Mesothelial cell of epicardium (in vitro differentiated cells): ENCODE measurements at places on chromosomes 11 and 22. TPM values are rescaled to one million over a fixed set of nuclear protein-coding genes. Genes with fewer than 3 reads are reported as not detected.

Gene PNPLA3
- 5.7 to 6.2 TPM (median 6.1 TPM) in 3 replicates for total RNA-seq

Gene PARVG
- 0.53 to 1.0 TPM (median 0.66 TPM) in 3 replicates for total RNA-seq

Gene CASP5
- total RNA-seq, result not detected in 3 replicates

Gene TESMIN
- total RNA-seq, result 15.9 to 19.2 TPM (median 16.0 TPM) in 3 replicates

Gene NPAS4
- 1.00 to 1.2 TPM (median 1.1 TPM) in 3 replicates for total RNA-seq

Gene VSTM5
- total RNA-seq, result not detected in 3 replicates

Gene MMP13
- total RNA-seq, result not detected in 3 replicates

Gene LRRC51
- 3.0 to 5.2 TPM (median 4.3 TPM) in 3 replicates for total RNA-seq

Gene ABCG4
- total RNA-seq, result 1.9 to 2.6 TPM (median 2.0 TPM) in 3 replicates

Gene PDGFD
- 28.0 to 32.2 TPM (median 29.1 TPM) in 3 replicates for total RNA-seq

Gene HEPHL1
- total RNA-seq, result not detected in 3 replicates

Gene ATP5MG
- 168 to 188 TPM (median 180 TPM) in 3 replicates for total RNA-seq

Gene SLC6A5
- total RNA-seq, result not detected in 3 replicates

- no peak for DNase-seq
Measured at GRCh38 chr11:6655020-6655789, 404 bp downstream of the DCHS1 start.

- no peak for DNase-seq
Measured at GRCh38 chr22:32222991-32223390, 18.1 kb upstream of the RFPL2 start.

- DNase-seq, result no peak
Measured at GRCh38 chr22:18055619-18056160, 22.1 kb upstream of the PEX26 start.

DNA sequence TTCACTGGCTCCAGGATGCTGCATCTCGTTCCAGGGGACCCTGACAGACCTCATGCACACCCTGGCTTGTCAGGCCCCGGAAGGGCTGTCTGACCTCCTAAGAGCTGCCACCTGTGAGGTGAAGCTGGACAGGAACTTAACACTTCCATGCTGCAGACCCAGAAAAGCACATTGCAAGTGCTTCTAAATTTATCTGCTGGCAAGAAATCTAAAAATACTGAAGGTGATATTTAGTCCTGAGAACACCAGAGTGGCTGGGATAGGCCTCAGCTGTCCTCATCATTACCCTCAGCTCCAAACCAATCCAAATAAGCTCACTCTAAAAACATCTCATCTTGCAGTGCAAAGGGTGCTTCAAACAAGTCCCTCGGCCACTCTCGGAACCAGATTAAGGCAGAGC lies 46.7 kb downstream of the ABTB2 start:
- DNase-seq, result no peak

- no peak for DNase-seq
Measured at GRCh38 chr22:40991298-40991697, 40.1 kb downstream of the RBX1 start.

GRCh38 chr11:120012245-120012644 lies 125.7 kb downstream of the TRIM29 start:
- no peak for DNase-seq

DNA sequence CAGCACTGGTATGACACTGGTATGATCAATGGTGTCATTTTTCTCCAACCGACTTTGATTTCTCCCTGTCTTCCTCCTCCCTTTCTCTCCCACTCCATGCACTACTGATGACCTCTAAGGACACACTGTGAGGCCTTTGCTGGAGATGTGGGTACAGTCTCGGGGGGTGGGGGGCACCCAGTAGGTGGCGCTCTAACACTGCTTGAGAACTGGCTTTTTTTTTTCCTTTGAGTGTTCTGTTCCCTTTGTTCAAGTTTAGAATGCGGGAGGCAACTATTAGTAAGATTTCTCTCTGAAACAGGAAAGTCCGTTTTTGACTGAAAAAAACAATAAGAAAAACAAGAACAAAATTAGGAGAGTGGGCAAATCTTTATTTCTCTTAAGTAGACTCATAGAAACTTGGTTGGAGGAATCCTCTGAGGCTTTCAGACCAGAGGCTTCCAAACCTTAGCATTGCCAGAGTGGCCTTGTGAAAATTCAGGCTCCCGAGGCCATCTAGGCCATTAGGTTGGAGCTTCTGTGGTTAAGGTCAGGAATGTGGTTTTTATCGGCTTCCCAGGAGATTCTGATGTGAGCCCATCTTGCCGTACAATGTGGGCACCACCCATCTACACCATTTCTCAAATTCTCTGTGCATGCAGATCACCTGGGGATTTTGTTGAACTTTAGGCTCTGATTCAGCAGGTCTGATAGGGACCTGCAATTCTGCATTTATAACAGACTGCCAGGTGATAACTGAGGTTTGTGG lies 43.2 kb downstream of the PANX1 start:
- DNase-seq, result no peak

- DNase-seq, result peak; percentile 79
Measured at GRCh38 chr22:20436307-20436767, 1.3 kb downstream of the SCARF2 start.

DNA sequence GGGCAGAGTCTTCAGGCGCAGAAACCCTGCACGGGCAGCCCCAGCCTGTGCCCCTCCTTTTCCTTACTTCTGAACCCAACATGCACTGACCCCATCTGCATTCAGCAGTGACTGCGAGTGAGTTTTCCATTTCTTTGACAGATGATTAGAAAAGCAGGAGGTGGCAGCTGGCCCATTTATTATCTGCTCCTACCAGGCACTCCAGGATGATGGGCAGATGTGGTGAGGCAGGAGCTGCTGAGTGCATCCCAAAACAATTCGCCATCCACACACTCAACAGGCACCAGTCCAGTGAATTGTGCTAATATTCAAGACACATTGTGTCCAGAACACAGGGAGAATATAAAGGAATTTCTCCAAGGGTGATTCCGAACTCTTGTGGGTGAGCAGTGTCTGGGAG lies 208.5 kb downstream of the TENM4 start:
- DNase-seq, result no peak

DNA sequence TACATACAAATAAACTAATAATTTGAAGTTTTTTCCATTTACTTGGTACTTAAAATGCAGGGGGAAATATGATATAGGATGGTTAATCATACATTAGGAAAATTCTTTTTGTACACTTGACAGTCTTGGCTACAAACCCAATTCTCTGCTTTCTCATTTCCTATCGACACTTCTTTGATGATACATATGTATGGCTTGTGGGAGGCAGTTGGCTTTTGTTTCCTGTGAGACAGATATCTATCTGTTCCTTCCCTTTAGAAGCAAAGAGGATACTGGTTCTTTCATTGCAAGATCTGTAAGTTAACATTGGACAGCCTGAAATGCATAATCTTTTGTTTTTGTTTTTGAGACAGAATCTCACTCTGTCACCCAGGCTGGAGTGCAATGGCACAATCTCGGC lies 47.9 kb upstream of the ADORA2A start:
- no peak for DNase-seq

DNA sequence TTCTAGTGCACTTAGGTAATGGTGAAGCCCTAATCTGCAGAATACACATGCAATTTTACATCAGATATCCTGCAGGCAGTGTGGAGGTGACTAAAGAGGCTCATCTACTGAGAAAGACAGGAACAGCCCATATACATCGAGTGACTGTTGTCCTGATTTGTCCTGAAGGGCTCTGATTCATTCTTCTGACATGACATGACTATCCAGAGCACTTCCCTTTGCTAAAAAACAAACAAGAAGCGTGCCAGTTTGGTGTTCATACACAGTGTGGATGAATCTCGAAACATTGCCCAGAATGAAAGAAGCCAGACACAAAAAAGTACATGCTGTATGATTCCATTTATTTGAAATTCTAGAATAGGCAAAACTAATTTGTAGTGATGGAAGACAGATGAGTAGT lies 48.0 kb upstream of the AMPD3 start:
- no peak for DNase-seq

DNA sequence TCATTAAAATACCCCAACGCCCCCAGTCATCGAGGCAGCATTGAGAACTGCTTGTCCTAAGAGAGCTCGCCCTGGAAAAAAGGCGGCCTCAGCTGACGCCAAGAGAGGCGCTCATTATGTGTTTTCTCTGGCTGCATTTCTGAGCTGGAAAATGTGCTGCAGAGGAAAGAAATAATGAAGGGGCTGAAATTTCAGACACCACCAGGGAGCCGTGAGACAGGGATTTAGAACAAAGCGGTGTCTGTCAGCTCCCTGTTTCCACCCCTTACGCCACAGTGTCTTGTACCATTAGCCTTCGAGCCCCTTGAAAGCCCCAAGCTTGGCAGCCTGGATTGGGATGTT lies 14.4 kb downstream of the USH1C start:
- DNase-seq, result no peak

DNA sequence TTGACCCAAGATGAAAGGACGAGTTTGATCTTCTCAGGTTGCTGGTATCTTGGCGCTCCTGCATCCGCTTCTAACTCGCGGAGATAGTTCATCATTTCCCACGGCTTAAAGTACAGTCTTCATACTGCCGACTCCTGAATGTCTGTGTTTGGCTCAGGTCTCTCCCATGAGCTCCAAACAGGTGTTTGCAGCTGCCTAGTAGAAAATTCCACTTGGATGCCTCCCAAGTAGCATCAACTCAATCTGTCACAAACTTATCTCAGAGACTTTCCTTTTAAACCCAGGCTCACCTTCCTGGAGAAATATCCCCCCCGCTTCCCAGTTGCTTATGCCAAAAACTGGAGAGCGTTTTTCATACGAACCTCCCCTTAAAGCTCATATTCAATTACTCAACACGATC lies 986.5 kb downstream of the TBC1D22A start:
- no peak for DNase-seq

DNA sequence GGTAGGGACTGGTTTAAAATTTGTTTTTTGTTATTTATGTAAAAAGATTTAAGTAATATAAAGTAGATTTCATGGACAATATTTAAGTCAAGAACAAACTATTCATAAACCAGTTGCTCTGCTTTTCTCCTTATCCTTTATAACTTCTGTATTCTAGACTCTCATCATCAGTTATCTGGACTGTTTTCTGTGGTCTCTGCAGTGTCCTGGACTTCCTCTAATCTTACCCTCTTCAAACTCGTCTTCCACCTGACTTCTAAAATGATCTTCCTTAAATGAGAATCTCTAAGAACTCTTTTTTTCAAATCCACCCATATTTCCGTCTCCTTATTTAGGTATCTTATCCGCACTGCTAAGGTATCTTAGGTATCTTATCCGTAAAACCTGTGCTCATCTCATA lies 8.1 kb downstream of the RRM1 start:
- DNase-seq, result no peak

- no peak for DNase-seq
Measured at GRCh38 chr11:76568139-76568538, 102.4 kb downstream of the LRRC32 start.

DNA sequence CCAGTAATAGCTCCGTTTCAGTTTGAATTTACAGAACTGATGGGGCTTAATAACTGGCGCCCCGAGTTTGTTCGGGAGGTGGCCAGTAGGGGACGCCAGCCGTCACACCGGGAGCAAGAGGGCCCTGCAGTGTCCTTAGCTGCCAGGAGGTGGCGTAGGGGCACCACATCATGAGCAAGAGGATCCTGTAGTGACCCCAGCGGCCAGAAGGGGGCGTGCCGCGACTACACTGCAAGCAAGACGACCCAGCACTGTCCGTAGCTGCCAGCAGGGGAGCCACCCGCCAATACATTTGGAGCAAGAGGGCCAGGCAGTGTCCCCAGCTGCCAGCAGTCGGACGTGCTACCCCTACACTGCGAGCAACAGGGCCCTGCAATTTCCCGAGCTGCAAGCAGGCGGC lies 663.7 kb upstream of the B3GAT1 start:
- peak; percentile 56 for DNase-seq

- DNase-seq, result no peak
Measured at GRCh38 chr11:84812471-84812969, 814.6 kb downstream of the DLG2 start.

DNA sequence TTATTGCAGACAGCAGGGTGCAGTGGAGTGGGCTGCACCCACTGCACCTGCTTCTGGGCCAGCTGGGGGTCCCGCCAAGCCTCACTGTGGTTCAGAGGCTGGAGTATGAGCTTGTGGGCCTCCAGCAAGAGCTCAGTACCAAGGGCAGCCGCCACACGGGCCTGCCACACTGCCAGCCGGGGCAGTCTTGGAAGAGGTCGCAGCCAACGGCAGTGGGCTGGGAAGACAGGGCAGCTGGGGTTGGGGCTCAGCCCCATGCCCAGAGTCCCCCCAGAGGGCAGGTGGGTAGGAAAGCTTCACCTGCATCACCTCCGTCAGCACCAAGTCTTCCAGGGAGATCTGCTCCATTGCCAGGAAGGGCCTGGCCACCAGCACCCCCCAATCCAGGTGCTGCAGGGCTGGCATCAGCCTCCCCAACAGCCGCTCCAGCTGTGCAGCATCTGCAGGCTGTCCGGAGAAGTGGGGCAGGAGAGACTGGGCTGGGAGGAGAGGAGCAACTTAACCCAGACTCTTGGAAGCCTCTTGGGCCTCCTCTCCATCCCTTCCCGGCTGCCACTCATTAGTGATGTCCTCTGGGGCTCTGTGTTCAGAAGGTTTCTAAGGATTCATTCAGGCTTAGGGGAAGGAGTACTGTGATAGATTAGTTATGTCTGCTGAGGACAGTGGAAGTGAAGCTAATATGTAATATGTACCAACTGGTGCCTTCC lies 1.1 kb upstream of the GSTT4 start:
- no peak for DNase-seq

- no peak for DNase-seq
Measured at GRCh38 chr11:82842019-82842418, 58.2 kb downstream of the PRCP start.

DNA sequence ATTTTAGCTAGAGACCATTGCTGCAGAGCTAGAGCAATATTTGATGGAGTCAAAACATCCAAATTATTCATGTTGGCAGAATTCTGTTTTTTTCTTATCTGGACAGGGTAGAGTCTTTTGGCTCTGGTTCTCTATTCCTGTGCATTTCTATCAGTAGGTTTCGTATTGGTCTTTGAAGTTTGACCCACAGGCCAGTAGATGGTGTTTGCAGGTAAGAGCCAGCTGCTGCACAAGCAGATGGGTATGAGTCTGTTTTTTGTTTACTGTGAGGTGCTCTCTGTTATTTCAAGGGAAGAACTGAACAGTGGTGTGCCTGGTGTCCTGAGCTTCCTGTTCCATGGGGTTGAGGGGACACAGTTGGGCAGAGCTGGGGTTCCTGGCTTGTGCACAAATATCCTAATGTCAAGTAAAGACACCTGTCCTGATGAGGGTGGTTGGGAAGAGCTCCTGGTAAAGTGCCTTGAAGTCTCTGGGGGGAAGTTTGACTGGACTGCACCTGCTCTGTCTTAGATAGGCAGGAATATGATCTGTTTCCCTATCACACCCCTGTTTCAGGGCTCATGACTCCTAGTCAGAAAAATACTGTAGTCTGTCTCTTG lies 34.0 kb upstream of the SLC22A25 start:
- no peak for DNase-seq

DNA sequence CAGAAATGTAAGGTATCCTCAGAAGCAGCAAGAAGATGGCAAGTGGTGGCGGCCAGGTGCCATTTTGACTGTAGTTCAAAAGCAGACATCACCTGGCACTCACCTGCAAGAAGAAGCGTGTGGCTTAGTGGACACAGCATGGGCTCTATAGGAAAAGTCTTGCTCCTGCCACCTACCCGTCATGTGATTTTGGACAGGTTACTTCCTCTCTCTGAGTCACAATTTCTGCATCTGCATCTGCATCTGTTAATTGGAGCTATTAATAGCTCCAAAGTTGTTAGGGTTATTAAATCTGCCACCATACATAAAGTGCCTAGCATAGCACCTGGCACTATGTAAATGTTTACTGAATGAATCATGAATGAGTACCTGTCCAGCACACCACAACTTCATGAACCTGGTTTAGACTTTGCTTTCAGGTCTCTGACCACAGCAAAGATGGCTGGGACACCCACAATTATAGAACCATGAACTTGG lies 16.8 kb downstream of the RAB30 start:
- DNase-seq, result no peak
